Central memory CD4-positive, alpha-beta T cell (primary cell): ENCODE measurements at places on chromosomes 13 and 19.

DNA sequence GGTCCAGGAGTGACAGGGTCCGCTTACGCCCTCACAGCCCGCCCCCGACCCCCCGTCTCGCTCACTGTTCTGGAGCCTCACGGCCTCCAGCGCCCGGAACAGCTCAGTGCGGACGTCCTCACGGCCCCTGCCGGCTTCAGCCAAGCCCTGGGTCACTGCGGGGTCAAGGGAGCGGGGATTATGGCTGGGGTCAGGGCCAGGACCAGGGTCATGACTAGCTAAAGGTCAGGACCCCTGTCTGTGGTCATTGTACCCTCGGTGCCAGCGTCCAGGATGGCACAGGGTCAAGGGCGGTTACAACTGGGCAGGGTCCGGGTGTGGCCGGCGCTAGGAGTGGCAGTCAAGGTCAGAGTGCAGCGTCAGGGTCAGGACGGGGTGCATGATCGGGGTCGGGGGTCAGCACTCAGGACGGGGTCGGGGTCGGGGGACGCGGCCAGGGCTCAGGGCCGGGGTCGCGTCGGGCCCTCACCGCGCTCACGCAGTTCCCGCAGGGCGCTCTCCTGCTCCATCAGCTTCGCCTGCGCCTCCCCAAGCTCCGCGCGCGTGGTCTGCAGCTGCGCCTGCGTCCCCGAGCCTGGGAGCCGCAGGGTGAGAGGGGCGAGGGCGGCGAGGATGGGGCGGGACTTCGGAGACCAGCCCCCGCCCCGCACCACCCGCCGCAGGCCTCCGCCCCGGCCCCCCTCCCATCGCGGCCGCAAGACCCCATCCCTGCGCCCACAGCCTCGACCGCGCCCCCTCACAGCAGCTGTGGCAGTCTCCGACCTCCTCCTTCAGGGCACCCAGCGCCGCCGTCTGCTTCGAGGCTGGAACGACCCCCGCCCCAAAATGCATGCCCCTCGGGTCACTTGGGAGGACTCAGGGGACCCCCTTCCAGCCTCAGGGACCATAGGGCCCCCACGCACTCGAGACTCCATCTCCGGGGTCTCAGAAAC, 1.4 kb downstream of the CLEC4G start:
- DNase-seq, result no peak

- no peak for DNase-seq
Observed at GRCh38 chr19:17281391-17282304, at the start of gene ANKLE1. Gene ANKLE1, plus strand, starts transcription at chr19:17281901. Its CDS starts 20 bp downstream, at chr19:17281921.

- DNase-seq, result no peak
Observed at GRCh38 chr19:5436106-5436947, 18.9 kb upstream of the ZNRF4 start.

GRCh38 chr13:109517517-109517916, 268.9 kb downstream of the IRS2 start:
- DNase-seq, result no peak

DNA sequence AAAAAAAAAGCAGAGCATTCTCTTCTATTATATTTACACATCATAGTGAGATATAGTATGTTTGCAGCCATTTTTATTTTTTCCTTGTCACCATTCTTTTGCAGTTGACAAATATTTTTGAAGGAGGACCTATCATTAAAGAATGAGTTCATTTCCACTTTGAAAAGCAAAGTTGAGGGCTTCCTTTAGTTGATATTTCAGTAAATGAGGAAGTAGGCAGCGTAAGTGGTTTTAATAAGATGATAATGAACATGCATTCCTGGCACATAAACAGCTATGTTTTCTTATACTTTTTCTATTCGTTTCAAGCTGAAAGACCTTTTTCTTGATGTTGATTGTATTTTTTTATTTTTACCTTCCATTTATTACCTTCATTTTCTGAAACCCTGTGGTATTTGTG, 66.2 kb downstream of the ZMYM2 start:
- DNase-seq, result no peak

GRCh38 chr13:42384265-42384664, 112.3 kb downstream of the AKAP11 start:
- DNase-seq, result no peak

DNA sequence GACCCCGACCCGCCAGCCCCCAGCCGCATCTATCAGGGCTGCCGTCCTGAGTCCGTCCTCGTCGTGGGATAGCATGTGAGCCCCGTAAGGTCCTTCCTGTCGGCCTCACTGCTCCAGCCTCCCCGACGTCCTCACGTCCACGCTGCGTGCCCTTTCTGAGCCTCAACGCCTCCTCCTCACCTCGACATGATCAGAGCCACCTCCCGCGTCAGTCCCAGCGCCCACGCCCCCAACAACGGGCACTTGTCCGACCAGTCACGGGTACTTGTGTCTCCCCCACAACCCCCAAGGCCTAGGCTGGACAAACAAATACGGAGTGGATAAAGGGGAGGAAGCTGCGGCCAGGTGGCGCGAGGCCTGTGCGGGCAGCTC, 665 bp downstream of the ZNF497 start:
- no peak for DNase-seq

GRCh38 chr13:84894749-84895148, 904.5 kb downstream of the SLITRK6 start:
- DNase-seq, result no peak

GRCh38 chr13:59346999-59347723, 816.6 kb downstream of the DIAPH3 start:
- DNase-seq, result no peak

DNA sequence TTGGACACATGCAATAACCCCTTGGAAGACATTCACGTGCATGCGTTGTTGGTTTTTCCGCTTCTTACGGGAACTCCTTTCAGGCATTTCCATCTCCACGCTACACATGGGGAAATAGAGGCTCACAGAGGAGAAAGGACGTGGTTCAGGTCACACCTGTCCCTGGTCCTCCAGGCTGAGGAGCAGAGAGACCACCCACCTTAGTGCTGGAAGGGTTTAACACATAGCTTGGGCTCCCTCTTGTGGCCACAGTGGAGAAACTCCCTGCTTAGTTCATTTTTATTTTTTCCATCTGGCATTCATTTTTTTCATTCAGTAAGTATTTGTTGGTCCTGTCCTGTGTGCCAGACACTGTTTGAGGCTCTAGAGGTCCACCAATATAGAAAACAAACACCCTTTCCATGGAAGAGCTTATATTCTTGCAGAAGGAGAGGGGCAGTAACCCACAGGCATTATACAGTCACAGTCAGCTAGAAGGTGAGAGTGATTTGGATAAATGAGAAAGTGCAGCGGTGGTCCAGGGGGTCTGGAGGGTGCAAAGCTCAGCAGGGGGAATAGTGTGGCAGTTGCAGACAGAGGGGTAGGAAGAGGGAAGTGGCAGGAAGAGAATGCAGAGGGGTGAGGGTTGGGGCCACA, 24.2 kb upstream of the TTYH1 start:
- peak; percentile 64 for DNase-seq

DNA sequence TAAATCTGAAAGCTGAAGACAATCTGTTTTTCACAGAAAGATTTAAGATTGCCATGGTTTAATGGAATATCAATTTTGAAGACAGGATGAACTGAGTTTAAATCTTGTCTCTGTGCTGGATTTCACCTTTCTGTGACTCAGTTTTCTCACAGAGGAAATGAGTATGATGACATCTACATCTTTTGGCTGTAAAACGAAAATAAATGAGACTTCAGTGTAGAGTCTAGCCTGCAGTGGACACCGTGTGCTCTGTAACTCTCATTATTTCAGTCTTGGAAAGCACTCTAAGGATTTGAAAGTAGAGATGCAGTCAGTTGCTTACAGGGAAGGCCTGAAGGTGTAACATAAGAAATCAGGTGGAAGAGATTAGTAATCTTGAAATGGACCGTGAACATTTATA, 150.4 kb downstream of the NALCN start:
- no peak for DNase-seq

GRCh38 chr13:47673009-47673850, 327.8 kb downstream of the SUCLA2 start:
- DNase-seq, result no peak

- no peak for DNase-seq
Observed at GRCh38 chr13:46521921-46522747, 30.8 kb upstream of the LRCH1 start.

DNA sequence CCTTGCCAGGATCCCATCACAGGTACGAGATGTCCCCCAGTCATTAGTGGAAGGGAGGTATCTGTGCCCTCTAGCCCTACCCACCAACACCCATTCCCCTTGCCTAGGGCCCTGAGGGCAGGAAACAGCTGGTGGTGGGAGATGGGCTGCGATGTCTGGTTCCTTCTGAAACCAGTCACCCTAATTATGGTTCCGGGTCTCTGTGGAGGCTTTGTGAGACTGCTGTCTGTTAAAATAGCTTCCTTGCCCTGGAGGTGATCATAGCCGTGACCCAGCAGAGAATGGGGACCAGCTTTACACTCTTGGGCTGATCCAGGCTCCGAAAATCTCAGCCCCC, 5.5 kb downstream of the ALDH16A1 start:
- DNase-seq, result no peak

DNA sequence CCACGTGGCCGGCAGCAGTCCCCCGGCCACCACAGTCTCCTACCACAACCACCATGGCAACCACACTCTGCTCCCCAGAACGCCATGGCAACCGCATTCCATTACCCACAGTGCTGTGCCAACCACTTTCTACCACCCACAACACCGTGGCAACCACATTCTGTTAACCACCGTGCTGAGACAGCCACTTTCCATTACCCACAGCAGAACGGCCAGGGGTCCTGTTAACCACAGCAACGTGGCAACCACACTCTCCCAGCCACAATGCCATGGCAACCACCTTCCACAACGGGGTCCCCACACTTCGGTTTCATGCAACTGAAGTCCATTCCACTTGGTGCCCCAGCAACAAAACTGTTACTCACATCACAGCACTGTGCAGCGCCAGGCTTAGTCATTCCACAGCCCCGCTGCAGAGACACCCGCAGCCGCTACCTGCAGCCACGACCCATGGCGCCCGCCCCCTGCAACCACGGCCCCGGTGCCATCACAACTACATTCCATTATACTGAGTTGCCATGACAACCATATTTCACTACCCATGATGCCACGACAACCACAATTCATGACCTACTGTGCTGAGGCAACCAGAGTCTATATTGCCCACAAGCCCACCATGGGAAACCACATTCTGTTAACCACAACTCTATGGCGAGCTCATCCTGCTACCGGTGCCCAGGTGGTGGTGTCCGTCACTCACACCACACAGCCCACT, 10.0 kb downstream of the DPF1 start:
- peak; percentile 55 for DNase-seq
